ENCODE measurements at places on chromosomes 2 and 18. TPM values are rescaled to one million over a fixed set of nuclear protein-coding genes. Genes with fewer than 3 reads are reported as not detected.

REG1B gene
- not detected for total RNA-seq

PPP1R1C gene
- total RNA-seq, result 5.7 TPM

NT5DC4 gene
- total RNA-seq, result not detected

ACYP2 gene
- total RNA-seq, result 1.1 TPM

HMSD gene
- 0.54 TPM for total RNA-seq

OR6B2 gene
- total RNA-seq, result not detected

ALKAL2 gene
- total RNA-seq, result 4.5 TPM

NTSR2 gene
- not detected for total RNA-seq

CD207 gene
- total RNA-seq, result not detected

BOK gene
- 33.4 TPM for total RNA-seq

SLC66A2 gene
- 10.9 TPM for total RNA-seq

MRO gene
- 0.80 TPM for total RNA-seq

CBLN2 gene
- total RNA-seq, result not detected

GALNT5 gene
- 0.14 TPM for total RNA-seq

PAX8 gene
- 0.16 TPM for total RNA-seq

ALMS1 gene
- 66.8 TPM for total RNA-seq

PUS10 gene
- total RNA-seq, result 2.5 TPM

DES gene
- 6.1 TPM for total RNA-seq

PARD3B gene
- 3.5 TPM for total RNA-seq

All from GM23338 (cell line).